ENCODE measurements at places on chromosomes 2 and 18.

DNA sequence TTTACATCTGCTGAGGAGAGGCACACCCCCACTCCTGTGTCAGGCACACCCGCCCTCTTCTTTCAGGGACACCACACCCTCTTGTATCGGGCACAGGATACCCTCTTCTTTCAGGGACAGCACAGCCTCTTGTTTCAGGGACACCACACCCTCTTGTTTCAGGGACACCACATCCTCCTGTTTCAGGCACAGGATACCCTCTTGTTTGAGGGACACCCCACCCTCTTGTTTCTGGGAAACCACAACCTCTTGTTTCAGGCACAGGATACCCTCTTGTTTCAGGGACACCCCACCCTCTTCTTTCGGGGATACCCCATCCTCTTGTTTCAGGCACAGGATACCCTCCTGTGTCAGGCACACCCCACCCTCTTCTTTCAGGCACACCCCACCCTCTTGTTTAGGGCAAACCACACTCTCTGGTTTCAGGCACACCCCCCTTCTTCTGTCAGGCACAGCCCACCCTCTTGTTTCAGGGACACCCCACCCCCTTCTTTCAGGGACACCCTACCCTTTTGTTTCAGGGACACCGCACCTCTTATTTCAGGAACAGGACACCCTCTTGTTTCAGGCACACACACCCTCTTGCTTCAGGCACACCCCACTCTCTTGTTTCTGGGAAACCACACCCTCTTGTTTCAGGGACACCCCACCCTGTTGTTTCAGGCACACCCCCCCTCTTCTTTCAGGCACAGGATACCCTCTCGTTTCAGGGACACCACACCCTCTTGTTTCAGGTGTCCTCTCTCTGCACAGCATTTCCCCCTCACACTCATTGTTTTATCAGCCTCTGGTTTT lies 96.2 kb downstream of the TPO start:
- DNase-seq: no peak

DNA sequence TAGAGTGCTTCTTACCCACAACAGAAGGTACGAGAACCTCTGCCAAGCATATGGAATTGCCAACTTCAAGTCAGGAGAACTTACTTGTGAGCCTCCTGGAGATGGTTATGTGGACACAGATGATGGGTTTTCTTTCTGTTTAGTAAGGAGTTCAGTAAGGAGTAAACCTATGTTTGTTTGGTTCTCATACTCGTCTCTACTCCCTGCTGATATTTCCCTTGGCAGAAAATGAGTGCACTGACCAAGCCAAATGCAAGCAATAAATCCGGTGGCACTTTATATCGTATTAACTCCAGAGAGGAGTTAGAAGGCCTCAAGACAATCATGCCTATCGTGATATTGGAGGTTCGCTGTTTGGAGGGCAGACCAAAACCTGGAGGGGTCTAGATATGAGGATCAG lies 83.2 kb upstream of the CYP1B1 start:
- DNase-seq: no peak

DNA sequence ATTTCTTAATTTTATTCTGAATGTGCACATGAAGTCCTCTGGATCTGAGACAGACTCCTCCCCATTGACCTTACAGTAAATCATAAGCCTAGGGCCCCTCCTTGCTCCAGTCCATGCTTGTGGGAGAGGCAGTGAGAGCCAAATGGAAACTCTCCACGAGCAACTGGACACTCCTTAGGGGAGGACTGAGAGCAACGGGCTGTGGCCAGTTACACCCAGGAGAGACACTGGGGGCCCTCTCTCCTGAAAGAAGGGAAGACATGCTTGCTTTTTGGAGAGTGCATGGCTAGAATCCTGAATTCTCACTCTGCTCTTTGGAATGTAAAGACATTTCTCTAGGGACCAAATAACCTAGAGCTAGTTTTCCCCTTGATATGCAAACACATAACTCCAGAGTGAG lies 49.0 kb upstream of the BIN1 start:
- DNase-seq: no peak

- no peak for DNase-seq
These were observed 48.1 kb downstream of the GALNT3 start for GRCh38 chr2:165745916-165746315.

DNA sequence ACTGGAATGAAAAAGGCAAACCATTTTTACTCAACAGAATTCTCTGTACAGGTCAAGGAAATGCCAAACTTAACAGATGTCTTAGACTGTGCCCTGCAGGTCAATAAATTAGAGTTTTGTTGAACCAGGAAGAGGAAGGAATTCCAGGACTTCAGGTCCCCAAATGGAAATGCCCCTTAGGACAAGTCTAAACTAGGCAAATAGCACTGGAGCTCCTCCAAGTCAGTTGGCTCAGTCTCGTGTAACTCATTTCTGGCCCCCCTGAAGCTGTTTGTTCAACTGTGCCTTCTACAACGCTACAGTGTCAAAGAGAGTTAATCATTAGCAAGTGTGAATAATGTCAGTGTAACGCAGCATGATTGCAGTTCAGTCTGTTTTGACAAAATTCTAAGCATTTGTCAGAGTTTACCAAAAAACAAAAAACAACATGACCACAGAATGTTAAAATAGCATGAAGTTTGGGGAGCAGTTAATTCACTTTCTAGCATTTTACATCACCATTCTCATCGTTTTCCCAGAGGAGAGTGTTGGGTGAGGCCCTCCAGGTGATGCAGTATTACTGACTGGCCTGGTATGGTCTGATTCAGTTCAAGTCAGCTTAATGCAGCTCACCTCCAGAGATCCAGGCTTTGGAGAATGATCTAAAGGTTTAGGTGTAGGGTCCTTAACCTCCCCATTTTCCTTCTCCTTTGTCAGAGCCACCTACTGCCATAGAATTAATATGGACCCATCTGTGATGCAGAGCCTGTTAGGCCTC lies 108.1 kb downstream of the AQP4 start:
- DNase-seq: no peak

- no peak for DNase-seq
These were observed 10.9 kb upstream of the SGPP2 start for GRCh38 chr2:222413295-222413911.

- no peak for DNase-seq
These were observed 13.6 kb downstream of the DHRS9 start for GRCh38 chr2:169082995-169083394.

DNA sequence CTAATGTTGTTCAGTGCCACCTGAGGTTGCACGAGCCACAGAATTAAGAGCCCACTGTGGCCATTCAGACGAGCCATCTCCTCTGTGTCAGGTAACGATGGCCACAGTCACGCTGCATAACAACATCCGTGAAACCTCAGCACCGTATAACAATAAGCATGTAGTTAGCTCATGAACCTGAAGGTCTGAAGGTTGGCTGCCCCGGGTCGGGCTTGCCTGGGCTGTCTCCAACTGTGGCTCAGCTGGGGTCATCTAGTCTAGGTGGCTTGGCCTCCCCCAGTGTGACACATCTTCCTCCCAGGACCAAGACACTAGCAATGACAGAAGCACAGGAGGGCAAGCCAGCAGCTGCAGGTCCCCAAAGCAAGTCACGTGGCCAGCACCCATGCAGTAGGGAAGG lies 258.0 kb downstream of the GLI2 start:
- DNase-seq: no peak

- no peak for DNase-seq
These were observed 565.1 kb downstream of the ARHGAP15 start for GRCh38 chr2:143694335-143694734.

DNA sequence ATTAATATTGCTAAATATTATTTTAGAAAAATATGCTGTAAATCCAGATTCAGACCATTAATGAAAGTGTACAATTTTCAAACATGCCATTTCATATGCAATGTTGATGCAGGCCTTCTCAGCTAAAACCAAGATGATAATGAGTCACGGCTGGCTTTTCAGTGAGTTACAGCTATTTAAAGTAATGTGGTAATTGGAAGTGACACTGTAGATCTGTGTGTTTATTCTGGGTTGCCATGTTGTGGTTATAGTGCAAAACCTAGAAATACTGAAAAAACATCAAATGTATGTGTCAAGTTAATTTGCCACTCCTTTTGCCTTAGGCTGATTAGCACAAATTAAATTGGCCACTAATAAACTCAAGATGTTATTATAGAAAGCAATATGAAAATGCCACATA lies 506.6 kb downstream of the ERBB4 start:
- DNase-seq: no peak

DNA sequence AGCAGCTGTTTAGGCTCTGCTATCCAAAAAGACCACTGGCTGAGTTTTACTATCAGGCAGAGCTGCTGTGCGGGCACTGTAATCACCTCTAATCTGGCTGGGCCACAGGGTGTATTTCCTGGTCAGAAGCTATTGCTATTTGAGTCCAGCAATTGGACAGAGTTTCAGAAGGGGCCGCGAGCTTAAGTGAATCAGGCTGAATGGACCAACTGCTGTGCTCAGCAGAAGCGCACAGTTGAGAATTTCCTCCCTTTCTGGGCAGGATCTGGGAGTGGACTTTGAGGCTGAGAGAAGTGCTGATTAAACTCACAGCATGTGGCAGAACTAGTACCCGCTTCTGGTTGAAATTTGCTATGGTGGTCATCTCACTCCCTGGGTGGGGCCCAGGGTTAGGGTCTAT lies 251.8 kb downstream of the INSIG2 start:
- no peak for DNase-seq
